ENCODE measurements at places on chromosomes 1 and 21.

DNA sequence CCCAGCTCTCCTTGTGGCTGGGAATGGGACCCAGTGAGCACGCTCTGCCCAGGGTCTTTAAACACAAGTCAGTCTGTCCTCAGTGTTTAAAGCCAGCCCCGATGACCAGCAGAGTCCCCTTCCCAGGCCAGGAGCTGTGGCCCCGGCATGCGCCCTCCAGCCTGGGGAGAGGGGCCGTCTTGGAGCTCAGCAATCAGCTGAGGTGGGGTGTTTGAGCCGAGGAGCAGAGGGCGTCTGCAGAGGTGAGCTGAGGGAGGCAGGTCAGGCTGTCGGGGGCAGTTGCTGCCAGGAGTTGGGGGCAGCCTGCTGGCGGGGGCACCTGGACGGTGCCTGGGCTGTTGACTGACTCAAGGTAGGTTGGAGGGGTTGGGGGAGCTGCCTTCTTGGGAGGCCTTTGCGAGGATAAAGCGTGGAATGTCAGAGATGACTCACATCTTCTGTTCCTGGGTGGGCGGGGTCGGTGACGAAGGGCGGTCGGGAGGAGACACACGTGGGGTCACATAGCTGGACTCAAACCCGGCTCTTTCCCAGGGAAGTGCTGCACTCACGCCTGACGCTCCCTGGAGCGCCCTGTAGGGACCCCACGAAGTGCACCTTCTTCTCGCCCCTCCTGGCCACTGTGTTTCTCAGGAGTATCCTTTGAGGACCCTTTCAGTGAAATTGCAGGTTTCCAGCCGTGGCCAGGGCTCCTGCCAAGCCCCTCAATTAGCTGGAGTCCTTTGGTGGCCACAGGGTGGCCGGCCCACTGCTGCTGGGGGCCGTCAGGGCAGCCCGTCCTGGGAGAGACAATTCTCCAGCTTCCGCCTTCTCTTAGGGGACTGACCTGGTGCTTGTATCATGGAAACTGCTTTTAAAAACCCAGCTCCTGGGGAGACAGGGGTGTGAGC is 86.2 kb downstream of the SIK1 start:
- peak; percentile 51 for DNase-seq

DNA sequence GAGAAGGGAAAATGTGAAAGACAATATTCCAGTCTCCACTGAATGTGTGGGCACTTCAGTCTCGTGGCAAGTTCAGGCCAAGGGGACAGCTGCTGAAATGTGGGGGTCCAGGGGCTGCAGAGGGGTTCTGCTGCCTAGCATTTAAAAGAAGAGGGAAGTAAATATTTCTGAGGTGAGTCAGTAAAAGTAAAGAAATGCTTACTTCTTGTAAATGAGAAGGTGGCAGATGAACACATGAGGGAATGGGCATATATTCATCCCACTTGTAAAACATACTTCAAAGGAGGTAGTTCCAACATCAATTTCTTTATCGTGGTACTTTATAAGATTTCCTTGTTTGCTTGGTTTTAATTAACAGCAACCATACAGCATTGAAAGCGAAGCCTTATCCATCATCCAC is 63.1 kb upstream of the HIVEP3 start:
- DNase-seq: no peak

- DNase-seq: no peak
Measured at GRCh38 chr1:44273560-44274350, 60.5 kb downstream of the DMAP1 start.

DNA sequence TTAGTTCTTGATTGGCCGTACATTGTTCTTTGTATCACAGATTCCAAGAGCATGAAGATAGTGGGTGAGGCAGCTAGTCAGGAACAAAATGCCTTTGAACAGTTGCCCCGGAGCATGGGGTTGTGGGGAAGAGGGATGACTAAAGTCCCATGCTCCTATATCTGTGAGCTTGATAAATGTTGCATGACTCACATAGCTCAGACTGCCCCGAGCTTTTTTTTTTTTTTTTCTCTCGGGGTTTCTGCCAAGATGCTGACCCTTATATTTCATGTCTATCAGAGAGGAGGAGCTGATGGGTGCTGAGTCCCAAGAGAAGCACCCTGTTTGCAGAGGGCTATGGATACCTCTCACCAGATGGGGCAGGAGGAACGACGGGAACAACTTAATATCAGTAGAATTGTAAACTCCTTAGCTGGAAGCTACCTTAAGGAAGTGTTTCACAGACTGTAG is 40.6 kb downstream of the SRRM1 start:
- peak; percentile 80 for DNase-seq

- DNase-seq: no peak
Measured at GRCh38 chr1:5758000-5758858, 234.0 kb downstream of the NPHP4 start.

GRCh38 chr1:55823541-55824250 is 608.5 kb upstream of the USP24 start:
- no peak for DNase-seq

DNA sequence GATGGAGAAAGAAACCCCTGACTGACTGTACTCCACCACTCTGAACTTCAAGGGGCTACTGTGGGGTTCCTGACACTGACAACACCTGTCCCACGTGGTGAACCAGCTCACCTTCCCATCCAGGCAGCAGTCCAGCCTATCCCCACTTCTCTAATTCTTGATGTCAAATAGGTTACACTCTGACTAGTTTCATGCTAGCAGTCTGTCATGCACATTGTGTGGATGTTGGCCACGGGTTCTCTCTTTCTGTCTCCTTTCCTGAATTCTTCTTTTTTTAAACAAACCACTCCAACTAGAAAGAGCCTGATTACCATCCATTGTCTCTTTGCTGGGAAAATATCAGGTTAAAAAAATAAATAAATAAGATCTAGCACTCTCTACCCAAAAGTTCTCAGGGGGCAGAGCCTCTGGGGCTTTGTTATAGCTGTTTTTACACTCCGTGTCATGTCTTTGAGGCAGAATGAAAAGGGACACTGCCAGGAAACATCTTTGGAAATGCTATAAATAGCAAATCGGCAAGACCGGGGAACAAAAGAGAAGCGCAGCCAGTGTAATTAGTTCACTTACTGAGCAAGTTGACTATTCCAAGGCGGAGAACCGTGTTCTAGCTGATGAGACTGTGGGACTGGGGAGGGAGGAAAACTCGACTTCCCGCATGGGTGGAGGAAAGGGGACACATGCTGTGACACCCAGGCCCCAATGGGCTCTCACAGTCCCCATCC is 356.1 kb downstream of the OMA1 start:
- no peak for DNase-seq

GRCh38 chr1:115714572-115715141 is 53.9 kb downstream of the CASQ2 start:
- DNase-seq: no peak

GRCh38 chr1:68229650-68230483 is 2.5 kb downstream of the WLS start:
- no peak for DNase-seq

- no peak for DNase-seq
Measured at GRCh38 chr1:20956272-20956671, 169.2 kb upstream of the HP1BP3 start.

- DNase-seq: no peak
Measured at GRCh38 chr1:196723325-196724185, 51.1 kb upstream of the CFHR3 start.

DNA sequence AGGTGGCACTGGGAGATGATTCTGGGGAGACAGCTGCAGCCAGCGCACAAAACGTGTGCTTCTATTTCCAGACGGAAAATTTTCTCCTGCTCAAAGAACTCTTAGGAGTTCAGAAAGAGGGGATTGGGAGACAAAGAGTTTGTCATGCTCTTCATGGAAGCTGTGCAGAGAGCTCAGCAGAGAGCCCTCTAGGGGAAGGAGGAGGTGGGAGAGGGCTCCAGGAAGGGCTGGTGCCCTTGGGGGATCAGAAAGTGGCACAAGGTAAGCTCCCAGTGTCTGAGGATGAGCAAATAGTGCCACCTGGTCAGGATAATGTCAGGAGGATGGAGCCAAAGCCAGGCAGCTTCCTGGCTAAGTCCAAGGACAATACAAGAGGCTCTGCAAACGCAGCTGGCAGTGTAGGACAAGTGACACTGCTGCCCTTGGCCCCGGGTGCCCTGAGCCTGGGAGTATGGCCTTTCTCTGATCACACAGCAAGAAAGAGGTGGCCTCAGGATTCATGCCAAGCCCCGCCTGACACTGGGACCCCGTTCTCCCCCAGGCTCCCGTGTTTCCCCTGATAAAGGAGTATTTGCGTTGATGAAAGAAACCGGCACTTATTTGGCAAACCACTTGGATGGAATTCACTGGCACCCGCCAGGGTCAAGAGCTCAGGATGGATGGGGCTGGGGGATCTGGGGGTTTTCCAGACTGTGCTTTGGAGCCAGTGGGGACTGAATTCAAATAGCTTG is 254.0 kb downstream of the PTPRU start:
- DNase-seq: no peak

GRCh38 chr1:36590771-36591170 is 108.1 kb upstream of the CSF3R start:
- no peak for DNase-seq

- no peak for DNase-seq
Measured at GRCh38 chr1:226108935-226109828, 46.7 kb downstream of the H3-3A start.

GRCh38 chr1:54275349-54275748 is 75.4 kb downstream of the MRPL37 start:
- peak; percentile 64 for DNase-seq

DNA sequence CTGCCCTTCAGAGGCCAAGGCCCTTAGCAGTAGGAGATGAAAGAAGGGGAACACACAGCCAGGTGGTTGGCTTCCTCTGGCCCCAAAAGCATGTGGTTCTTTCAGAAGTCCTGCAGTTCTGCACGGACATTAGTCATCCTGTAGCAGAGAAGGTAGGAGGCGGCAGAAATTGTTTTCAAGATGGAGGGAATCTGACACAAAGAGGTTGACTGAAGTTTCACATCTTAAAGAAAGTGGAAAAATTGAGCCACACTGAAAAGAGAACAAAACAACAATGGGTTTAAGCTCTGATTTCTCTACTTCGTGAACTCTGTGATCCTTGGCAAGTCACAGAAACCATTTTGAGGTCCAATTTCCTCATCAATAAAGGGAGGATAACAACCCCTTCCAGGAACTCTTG is 125.3 kb upstream of the DNAH14 start:
- no peak for DNase-seq
